Suppressor macrophage treated with lipopolysaccharide for 1 hour (primary cell): ENCODE measurements at places on chromosomes 2 and 18.

DNA sequence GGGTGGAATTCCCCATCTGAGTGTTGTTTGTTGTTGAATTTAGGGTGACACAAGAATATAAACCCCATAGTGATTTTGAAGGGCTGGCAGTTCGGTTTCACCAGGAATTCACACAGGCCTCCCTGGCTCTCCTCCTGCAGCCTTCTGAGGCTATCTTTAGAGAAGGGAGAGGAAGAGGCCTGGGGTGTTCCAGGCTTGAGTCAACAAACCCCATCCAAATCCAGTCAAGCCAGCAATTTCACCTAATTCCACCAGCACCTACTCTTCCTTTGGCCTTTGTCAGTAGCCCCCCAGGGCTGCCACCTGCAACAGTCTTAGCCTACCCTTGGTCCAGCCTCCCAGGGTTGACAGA is 32.0 kb downstream of the MARCHF4 start:
- no peak for DNase-seq

GRCh38 chr2:239966029-239966852 is 58.9 kb downstream of the NDUFA10 start:
- DNase-seq = no peak

GRCh38 chr2:9982891-9983290 is 31.4 kb downstream of the GRHL1 start:
- no peak for DNase-seq

- no peak for DNase-seq
Measured at GRCh38 chr18:58770601-58771000, 94.1 kb upstream of the ZNF532 start.

DNA sequence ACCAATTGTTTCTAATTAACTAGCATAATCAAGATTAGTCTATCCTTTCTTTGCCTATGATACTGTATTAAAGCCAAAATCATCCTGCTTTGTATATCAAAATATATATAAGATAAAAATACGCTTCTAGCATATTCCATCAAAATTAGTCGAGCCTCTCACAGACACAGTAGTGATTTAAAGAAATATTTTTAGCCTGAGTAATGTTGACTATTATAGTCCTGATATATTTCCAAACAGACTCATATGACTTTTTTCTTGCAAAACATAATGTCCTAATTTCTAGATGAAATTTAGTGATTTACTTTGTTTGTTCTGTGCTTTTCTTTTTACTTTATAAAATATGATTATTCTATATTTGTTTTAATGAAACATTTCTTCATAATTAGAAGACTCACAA is 30.9 kb downstream of the FAP start:
- DNase-seq = no peak

DNA sequence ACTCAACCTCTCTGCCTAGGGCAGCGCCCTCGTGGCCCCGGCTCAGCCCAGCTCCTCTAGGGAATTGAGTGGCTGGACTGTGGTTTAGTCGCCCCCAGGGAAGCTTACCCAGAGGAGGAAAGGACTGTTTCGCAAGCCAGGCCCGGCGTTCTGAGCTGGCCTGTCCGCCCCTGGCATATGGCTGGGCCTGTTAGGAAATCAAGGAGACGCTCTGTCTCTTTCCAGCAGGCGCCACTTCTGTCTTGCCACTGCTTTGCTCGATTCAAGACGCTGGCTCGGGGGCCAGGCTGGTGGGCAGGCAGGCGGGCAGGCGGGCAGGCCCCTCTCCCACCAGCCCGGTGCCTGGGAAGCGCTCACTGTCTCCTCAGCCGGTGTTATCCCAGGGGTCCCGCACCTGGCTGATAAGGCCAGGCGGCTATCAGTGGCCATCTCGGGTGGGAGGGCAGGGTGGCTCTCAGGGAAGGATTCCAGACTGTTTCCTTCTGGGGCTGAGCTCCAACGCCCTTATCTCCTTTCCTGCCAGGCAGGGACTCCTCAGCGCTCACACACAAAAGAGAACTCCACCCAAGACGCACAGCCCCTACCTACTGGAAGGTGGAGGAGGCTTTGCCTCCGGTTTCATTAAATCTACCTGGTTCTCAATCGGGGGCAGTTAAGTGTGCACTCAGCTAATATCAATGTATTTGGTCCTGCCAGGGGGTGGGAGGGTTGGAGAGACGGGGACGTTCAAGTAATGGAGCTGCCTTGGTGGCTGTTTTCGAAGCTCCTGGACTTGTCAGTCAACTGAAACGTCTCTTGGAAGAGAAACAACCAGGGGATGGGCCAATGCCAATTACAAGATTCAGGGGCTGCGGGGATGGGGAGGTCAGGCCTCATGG is 109.1 kb downstream of the SMAD7 start:
- peak; percentile 90 for DNase-seq
